ENCODE measurements at places on chromosomes 11 and 22.

DNA sequence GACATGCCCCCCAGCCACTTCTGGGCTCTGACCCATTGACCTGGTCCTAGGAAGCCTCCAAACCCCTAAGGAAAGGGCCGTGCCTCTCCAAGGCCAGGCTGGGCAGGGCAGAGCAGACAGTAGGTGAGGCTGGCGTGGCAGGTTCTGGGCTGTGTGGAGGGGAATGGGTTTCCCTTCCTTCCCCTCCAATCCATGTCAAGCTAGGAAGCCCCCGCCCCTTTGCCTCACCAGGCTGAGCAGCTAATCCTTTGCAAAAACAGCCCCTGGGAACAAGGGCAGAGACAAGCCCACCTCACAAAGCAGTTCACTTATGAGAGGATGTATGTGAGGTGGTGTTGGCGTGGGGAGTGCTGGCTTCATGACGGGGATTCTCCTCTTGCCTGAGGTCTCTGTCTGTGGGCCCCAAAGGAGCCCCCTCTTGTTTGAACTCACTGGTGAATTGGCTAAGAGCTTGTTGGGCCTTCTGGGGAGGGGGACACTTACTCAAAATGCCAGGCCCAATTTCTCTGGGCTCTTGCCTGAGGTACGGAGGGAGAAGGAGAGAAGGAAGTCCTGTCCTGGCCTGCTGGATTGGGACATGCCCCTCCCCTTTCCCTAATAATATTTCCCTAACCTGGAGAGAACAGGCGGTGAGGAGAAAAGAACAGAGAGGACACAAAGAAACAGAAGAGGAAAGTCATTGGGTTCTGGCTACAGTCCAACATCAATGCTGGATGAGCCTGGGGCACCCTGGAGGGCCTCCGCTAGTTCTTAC, 1.6 kb upstream of the TRIM29 start:
- no peak for DNase-seq

GRCh38 chr22:37931893-37932389, 21.5 kb downstream of the C22orf23 start:
- DNase-seq = no peak

- no peak for DNase-seq
Measured at GRCh38 chr11:8332196-8332595, 68.5 kb upstream of the LMO1 start.

GRCh38 chr11:70755410-70756158, 357.3 kb downstream of the CTTN start:
- DNase-seq = no peak

GRCh38 chr11:13288375-13289029, 10.9 kb downstream of the BMAL1 start:
- DNase-seq = peak; percentile 8

- DNase-seq = no peak
Measured at GRCh38 chr11:33670250-33671011, 30.2 kb downstream of the C11orf91 start.

GRCh38 chr11:59556917-59557348, 45.6 kb downstream of the OR4D9 start:
- no peak for DNase-seq

GRCh38 chr11:112589155-112589554, 328.5 kb upstream of the PLET1 start:
- DNase-seq = no peak

DNA sequence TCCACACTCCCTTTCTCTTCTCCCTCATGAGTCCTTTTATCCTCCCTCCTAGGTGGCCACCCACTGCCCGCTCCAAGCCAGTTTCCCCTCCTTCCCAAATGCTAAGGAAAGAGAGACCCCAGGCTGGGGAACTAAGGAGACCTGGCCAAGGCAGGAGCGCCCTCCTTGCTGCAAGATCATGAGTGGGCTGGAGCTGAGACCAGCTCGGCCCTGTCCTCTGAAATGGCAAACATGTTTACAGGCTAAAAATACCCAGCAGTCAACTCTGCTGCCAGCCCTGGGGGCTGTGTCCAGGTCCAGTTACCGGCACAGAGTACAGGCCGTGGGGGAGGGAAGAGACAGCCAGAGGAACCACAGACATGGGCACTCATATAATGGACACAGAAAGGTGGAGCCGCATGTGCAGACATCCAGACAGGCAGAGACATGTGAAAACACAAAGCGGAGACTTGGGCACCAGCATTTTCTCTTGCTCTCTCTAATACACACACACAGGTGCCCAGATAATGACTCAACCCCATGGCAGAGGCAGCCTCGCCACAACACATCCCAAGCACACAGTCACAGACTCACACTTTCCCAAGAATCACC, 1.2 kb upstream of the AHNAK start:
- no peak for DNase-seq

DNA sequence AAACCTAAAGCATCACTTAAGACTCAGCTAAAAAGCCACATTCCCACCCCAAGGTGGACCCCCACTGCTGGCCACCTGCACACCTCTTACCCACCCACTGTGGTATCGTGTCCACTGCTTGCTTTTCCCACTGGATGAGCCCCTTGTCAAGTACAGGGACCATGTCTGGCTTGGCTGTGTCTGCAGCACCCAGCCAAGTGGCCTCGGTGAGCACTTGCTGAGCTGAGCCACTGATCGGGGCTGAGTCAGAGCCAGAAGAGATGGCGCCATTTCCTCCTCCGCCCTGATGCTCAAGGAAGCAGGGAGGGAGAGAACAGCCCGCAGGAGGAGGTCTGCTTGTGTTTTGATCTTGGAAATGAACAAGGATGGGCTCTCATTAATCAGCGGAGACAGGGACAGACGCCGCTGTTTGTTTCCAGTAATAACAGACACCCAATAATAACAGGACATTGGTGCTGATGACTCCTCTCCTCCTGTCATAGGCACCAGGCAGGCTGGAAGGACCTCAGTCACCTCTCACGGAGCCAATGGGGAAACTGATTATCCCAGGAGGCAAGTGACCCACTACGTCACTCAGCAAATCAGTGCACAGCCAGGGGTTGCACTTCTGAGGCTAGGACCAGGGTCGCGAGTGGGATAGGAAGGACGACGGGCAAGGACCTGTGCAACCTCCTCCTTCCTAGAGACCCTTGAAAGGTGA, 85.2 kb upstream of the RTL6 start:
- DNase-seq = no peak

GRCh38 chr11:134030853-134031252, 38.0 kb upstream of the JAM3 start:
- DNase-seq = no peak

- DNase-seq = no peak
Measured at GRCh38 chr22:42758931-42759629, 38.4 kb upstream of the A4GALT start.

DNA sequence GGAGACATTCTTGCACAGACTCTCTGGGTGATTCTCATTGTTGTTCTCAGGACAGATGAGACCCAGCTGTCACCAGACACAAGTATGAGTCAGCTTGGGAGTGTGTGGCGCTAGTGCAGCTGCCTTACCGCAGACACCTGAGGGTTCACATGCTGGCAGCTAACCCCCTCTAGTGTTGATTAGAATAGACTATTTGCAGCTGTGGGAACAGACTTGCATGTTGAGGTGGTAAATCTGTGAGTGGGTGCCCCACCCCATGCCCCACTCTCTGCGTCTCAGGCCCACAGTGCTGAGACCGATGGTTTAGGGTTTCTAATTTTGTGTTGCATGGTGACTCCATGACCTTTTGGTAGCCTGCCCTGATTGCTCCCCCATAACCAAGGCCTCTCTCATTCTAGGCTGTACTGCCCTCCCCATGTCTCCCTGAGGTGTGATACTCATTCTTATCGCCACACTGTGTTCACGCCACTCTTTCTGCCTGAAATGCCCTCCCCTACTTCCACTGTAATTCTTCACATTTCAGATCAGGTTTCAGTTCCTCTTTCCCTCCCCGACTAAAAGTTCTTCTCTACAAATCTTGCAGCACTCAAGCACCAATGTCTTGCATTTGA, 73.7 kb upstream of the KIRREL3 start:
- peak; percentile 42 for DNase-seq

DNA sequence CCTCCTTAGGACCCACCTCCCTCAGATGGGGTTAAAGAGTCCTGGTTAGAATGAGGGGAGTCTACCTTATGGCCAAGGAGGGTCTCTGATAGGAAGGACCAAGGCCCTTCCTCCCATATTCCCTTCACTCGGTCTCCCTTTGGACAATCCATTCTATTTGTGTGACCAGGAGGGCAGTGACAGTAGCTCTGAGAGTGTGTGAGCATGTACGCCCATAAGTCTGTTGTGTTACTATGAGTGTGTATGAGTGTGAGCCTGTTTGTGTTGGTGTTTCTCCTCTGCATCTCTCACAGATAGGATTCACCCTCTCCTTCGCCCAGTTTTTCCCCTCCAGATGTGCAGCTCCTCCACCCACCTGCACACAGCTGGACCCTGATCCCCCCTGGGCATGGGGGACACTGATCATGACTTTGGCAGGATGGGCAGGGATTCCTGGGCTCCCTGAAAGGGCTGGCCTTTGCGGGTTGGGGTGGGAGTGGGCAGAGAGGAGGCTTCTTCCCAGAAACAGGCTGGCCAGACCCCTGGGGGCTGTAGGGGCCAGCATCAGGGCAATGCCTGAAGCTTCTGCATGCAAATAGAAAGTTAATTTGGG, 14.5 kb downstream of the PHLDB1 start:
- DNase-seq = no peak

- no peak for DNase-seq
Measured at GRCh38 chr11:124543145-124543544, 309 bp downstream of the OR8B12 start.

GRCh38 chr22:30843245-30843644, 125.3 kb downstream of the MORC2 start:
- DNase-seq = no peak

- no peak for DNase-seq
Measured at GRCh38 chr11:16179676-16180075, 176.7 kb downstream of the SOX6 start.

GRCh38 chr22:50308597-50308935, 1.1 kb upstream of the PLXNB2 start:
- no peak for DNase-seq

- no peak for DNase-seq
Measured at GRCh38 chr11:125390946-125391345, 105.1 kb downstream of the FEZ1 start.

DNA sequence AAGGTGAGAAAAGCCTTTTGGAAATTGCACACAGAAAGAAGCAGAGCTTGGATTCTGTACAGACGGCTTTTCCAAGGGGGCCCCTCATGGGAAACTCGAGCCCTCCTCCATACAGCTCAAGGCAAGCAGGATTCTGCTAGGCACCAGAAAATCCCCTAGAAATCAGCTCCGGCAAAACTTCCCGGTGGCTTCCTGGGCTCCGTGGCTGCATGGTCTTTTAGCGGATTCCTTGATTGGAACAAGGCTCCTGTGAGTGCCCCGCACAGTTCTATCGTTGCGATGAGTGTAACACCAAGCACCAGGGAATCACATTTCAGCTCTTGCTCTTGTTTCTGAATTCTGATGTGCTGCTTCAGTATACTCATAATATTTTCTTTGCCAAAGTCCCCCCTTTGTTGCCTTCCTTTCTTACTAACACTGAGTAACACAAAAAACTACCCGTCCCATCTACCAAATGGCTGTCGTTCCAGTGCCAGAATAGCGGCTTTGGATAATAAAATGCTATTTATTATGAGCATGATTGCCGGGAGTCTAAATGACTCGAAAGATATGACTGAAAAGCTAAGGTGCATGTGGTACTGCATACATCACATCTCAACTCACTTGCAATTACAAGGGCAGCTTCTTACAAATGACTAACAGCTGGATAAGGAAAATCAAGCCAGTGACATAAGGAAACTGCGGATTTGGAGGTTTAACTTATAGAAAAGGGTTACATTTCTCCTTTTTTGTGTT, 494.1 kb downstream of the DLG2 start:
- DNase-seq = no peak

- no peak for DNase-seq
Measured at GRCh38 chr22:25582946-25583345, 18.5 kb downstream of the GRK3 start.

- DNase-seq = no peak
Measured at GRCh38 chr22:41333806-41334205, 32.5 kb downstream of the ZC3H7B start.

- no peak for DNase-seq
Measured at GRCh38 chr11:36295926-36296325, at the start of gene PRR5L. Gene PRR5L (plus strand): TSS chr11:36296288. CDS start chr11:36401122, 104,834 bp downstream.

DNA sequence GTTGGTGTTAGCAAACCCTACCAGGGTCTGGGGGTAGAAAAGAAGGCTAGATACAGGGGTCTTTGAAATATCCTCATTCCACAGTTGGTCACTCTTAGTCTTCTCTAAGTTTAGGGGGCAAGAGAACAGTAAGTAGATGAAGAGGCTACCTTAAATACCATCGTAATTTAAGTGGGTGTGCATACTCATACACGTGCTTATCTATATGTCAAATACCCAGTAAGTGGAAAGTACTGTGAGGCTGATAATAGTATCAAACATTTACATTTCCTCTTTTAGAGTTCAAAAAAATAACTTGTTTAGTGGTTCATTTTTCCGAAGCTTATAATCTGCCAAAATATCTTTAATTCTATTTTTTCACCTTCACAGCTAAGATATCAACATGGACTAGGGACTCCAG, 90.7 kb downstream of the WNT11 start:
- no peak for DNase-seq
